ENCODE measurements at places on chromosomes 13 and 19.

DNA sequence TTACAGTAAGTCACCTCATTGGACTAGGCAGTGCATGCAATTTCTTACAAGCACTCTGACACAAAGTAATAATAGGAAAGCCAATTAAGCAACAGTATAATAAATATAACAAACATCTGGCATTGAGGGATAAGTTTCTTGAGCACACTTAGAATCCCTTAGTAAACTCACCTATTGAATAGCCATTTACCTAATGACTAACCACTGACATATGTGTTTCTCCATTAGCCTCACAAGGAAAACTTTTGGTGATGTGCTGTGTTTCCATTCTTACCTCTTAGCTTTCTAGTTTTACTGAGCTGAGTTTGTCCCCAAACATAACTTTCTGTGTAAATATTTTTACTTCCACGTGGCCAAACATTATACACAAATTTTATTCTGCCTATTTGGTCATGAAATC lies 47.4 kb upstream of the PCDH9 start:
- no peak for DNase-seq

GRCh38 chr13:95087746-95088305 lies 213.4 kb downstream of the ABCC4 start:
- no peak for DNase-seq

- no peak for DNase-seq
Measured at GRCh38 chr13:69556540-69557196, 551.0 kb upstream of the ATXN8OS start.

- no peak for DNase-seq
Measured at GRCh38 chr13:69264362-69265334, 843.0 kb upstream of the ATXN8OS start.

DNA sequence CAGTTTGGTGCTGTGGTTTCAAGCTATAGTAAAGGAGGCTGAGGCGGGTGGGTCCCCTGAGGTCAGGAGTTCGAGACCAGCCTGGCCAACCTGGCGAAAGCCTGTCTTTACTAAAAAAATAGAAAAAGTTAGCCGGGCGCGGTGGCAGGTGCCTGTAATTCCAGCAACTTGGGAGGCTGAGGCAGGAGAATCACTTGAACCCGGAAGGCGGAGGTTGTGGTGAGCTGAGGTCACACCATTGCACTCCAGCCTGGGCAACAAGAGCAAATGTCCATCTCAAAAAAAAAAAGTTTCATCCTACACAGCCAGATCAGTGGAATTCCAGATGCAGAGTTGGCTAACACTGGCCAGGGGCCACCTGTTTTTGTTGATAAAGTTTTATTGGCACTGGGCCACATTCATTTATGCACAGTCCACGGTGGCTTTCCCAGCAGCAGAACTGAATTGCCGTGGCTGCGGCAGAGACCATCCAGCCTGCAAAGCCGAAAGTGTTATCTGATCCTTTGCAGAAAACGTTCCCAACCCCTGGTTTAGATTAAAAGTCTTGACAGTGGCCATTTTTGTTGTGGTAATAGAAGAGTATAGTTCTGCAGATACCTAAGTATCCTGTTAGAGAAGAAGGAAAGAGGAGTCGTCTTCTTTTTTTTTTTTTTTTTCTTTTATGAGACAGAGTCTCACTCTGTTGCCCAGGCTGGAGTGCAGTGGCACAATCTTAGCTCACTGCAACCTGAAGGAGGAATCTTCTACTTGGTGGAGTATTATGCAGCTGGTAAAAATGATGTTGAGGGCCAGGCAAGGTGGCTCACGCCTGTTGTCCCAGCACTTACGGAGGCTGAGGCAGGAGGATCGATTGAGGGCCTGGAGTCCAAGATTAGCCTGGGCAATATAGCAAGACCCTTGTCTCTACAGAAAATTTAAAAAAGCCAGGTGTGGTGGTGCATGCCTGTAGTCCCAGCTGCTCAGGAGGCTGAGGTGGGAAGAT lies 8.7 kb downstream of the NCLN start:
- no peak for DNase-seq

DNA sequence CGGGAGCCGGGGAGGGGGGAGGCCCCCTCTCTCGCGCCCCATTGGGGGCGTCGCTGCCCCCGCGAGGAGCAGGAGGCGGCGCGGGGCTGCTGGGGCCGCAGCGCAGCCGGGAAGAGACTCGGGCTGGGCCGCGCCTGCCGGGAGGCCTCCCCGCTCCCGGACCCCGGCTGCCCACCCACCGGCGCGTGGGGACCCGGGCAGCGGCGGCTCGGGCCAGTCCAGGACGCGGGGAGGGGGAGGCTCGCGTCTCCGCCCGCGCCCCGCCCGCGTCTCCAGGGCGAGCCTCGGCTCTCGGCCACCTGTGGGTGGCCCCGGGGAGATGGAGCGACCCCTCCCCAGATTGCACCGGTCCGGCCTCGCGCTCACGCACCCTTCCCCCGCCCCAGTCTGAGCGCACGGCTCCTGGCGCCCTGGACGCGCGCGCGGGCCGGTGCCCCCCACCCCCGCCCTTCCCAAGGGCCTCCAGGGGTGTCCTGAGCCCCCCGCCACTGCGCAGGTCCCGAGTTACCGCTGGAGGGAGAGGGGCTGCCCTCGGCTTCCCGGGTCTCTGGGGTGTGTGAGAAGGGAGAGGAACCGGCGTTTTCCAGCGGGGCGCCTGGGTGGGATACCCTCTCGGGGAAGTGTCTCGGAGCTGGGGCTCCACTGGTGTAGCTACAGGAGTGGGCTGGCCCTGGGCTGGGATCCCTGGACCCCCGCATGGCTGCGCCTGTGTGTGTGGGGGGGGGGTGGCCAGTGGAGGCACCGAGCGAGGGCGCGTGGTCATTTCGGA lies 645 bp downstream of the PALM start:
- no peak for DNase-seq

DNA sequence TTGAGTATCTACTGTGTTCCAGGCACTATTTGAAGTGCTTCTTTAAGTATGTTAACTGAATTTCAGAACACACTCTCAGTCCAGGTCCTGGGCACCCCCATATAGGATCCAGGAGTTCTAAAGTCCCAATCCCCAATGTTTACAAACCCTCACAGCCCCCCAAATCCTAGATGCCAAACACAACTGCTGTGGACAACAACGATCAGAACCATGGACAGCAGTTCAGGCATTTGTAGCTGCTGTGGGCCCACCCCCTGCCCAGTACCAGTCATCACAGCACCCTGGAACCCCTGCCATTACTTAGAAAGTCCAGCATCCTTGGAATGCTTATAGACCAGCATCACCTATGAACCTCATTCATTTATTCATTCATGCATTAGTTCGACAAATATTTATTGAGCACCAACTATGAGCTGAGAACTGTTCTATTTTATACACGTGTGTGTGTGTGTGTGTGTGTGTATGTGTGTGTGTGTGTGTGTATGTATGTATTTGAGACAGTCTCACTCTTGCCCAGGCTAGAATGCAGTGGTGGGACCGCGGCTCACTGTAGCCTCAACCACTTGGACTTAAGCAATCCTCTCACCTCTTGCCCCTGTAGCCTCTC lies 19.3 kb upstream of the SDHAF1 start:
- no peak for DNase-seq

DNA sequence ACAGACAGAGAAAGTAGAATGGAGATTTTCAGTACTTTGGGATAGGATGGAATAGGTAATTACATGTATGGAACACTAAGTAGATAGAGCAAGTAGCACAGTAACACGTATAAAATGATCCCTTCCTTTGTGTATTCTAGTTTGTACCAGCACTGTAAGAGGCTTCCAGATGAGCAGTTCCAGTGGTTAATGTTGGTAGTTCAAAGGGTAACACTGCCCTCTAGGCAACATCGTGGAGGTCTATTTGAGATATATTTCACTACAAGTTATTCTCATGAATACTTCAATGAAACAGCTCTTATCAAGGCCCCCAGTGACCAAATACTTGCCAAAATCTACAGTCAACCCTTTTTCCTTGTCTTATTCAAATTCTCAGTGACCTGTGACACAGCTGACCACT lies 13.5 kb upstream of the ZNF563 start:
- no peak for DNase-seq

DNA sequence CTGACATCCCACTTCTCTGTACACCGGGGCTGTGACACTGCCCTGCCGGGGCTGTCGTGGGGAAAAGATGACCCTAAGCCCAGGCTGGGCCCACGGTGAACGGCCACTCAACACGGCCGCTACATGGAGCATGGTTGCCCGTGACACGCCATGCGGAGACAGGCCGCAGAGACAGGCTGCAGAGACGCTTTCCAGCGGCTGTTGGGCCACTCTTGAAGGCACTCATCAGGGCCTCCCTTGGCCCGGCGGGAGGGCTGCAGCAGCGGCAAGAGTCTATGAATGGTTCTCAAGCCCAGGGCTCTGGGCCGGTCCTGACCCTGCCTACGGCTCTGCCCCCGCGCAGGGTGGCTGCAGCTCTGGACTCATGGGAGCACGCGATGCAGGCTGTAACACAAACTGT lies 22.1 kb downstream of the ADPRHL1 start:
- no peak for DNase-seq

DNA sequence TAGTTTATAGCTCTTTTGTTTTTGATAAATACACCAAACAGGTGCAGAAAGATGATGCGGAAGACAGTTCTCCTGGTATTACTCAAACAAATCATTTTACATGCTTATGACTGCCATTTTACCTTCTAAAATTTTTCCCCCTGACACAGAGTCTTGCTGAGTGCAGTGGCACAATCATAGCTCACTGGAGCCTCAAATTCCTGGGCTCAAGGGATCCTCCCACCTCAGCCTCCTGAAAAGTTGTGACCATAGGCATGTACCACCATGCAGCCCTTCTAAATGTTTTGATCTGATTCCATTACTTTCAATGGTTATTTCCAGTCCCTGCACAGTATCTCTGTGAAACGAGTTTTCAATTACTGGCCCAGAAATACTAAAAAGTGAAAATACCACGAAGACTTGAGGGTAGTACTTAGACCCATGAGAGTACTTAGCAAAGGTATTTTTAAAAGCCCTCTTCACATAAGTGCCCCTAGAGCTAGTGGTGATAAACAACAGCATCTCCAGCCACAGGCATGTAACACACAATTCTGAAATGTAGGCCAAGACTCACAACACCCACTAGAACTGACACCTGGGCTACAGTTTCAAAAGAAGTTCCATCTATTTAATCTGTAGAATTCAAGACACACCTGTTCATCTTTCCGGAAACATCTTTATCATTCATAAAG lies 11.3 kb downstream of the HSPH1 start:
- DNase-seq = no peak

- DNase-seq = no peak
Measured at GRCh38 chr13:36331280-36331679, 14.9 kb downstream of the SPART start.

GRCh38 chr13:29771247-29771646 lies 79.2 kb downstream of the UBL3 start:
- DNase-seq = no peak

DNA sequence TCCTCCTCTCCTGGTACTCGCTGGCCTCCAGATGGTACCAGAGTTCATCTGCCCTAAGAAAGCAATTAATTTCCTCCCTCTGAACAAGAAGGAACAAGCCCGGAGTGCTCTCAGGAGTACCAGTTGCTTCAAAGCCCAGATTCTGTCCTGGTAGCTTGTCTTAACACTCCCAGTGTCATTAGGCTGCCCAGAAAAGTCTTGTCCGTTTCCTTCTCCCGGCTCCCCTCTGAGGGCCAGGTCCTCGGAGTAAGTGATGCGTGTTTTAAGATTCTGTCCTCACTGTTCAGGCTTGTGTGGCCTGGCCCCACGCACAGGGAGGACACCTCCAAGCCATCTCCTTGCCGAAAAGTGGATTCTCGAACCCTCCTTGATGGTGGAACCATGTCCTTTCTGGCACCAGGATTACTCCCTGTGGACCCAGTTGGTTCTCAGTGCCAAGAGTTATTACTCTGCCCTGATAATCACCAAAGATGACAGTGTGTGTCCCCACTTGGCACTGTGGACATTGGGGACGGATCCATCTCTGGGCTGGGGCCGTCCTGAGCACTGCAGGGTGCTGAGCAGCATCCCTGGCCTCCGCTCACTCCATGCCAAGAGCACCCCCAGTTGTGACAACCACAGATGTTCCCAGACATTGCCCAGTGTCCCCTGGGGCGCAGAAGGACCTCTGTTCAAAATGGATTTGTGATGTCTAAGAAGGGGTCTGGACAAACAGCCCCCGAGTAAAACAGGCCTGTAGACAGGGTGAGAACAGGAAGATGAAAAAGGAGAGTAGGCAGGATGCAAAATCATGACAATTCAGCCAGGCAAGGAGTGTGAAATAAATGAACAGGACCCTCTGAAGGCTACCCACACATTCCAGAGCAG lies 52.4 kb downstream of the RFX2 start:
- DNase-seq = no peak

DNA sequence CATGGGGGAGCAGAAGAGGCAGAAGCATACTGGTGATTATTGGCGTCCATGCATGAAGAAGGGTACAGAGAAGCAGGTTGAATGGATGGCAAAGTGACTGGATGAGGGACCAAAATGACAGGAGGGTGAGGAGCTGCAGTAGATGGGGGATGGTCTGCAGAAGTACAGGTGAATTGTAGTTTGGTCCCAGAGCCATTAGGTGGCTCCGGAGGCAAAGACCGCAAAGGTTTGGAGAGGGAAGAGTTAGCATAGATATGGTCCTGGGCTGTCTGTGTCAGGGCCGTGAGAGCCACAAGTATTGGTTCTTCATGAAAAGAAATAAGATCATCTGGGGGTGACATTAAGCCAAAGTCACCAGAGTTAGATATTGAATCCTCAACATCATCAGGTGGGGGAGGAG lies 59.0 kb upstream of the ZNF726 start:
- DNase-seq = no peak
